Fibroblast of lung (primary cell): ENCODE measurements at places on chromosomes 5 and 9. TPM values are rescaled to one million over a fixed set of nuclear protein-coding genes. Genes with fewer than 3 reads are reported as not detected.

Gene FREM1
- under 0.01 TPM in 2 replicates for total RNA-seq

Gene MAP1B
- 44.9 and 83.4 TPM in 2 replicates for total RNA-seq

Gene PLPPR1
- not detected in 2 replicates for total RNA-seq

DNA sequence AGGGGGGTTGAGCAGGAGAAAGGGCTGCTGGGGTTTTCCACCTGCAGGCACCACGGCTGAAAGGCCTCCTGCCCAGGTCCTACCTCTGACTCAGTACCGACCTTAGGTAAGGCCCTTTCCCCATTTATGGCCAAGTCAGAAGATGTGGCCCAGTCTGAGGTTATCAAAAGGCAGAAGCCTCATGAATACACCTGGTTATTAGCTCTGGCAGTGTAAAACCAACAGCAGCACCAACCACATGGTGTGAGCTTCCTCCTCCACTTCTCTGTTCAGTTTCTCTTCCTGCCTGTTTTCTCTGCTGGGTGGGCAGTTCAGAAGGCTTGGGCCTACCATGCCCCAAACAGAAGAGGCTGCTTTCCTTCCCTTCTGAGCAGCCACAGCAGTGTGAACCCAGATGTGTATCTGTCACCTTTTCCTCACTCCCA is 86.9 kb downstream of the UGCG start:
- DNase-seq, result no peak

Gene TLX3
- total RNA-seq, result not detected in 2 replicates

GRCh38 chr5:14552017-14552416 is 29.6 kb upstream of the OTULINL start:
- DNase-seq, result no peak

GRCh38 chr9:121721770-121722169 is 70.3 kb downstream of the DAB2IP start:
- no peak for DNase-seq

Gene BAAT
- total RNA-seq, result not detected in 2 replicates

Gene MCTP1
- total RNA-seq, result 3.6 and 7.9 TPM in 2 replicates

DNA sequence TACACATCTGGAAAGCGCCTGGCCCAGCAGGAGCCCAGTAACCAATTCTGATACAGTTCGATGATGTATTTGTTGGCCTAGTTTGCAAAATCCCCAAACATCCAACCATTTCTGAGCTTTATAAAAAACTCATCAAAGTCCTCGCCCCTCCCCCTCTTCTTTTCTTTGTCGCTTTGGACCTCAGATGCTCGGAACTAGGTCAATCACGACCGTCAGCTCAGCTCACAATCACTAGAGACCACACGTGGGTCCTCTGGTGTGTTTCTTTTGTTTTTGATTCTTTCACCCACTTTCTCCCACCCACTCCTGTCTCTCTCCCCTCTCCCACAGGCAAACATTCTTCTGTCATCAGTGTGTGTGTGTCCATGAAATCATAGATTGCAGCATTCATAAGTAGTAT is 26.7 kb upstream of the ZBTB43 start:
- no peak for DNase-seq

DNA sequence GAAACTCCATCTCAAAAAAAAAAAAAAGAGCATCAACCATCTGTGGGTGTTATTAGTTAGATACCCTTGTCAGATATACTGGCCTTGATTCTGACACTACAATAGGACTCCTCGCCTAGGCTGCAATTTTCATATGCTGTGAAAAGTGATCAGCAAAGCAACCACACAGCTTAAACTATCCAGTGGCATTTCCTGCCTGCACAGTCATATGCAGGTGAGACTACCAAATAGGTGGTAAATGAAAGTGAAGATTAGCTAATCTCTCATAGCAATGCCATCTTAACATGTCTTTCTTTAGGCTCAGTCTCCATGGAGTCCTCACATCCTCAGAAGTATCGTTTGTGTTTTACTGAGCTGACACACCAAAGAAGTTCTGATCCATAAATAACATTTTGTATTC is 40.8 kb downstream of the GRAMD2B start:
- DNase-seq, result no peak

Gene ZNF483
- total RNA-seq, result 1.5 and 4.3 TPM in 2 replicates

DNA sequence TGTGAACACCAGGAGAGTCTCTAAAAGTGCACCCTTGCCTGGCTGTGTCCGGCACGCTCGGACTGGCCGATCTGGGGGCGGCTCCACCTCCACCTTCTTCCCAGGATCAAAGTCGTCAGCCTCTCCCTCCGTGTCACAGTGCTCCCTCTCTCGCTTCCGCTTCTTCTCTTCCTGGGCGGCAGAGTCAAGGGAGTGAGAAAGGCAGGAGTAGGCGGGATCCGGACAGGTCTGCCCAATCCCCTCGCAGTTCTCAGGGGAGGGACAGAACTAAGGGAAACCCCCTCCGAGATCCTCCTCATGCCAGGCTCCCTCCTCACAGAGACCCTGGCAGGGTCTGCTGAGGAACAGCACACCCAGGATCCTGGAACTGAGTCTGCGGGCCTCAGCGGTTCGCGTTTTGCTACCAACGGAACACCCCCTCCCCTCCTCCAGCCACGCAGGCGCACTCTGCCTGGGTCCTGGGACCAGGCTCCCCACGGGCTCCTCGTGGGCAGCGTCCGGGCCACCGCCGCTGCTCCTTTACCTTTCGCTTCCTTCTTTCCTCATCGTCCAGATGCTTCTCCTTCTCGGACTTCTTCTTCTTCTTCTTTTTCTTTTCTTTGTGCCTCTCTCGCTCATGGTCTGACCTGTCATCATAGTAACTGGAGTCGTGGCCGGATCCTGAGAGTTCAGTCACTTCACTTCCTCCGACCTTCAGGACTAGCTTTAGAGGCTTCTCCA is 1.3 kb downstream of the BRD9 start:
- no peak for DNase-seq

Gene ADAMTS16
- under 0.01 and 0.17 TPM in 2 replicates for total RNA-seq

DNA sequence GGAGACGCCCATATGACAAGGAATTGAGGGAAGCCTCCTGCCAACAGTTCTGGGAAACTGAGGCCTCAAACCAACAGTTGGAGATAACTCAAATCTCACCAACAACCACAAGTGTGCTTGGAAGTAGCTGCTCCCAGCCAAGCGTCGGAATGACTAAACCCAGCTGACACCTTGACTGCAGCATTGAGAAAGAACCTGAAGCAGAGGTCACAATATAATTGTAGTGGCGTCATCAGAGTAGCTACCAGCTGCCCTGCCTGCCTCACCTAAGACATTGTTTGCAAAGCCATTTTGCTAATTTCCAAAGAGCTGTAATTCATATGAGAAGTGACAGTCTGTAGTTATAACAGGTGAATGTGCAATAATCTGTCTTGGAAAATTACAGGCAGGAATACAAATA is 40.8 kb upstream of the ANKRD31 start:
- no peak for DNase-seq

- peak; percentile 24 for DNase-seq
Observed at GRCh38 chr5:57538341-57538955, 55.8 kb upstream of the ACTBL2 start.

GRCh38 chr9:79684711-79685575 is 113.2 kb downstream of the TLE4 start:
- DNase-seq, result peak; percentile 11

Gene GPR151
- total RNA-seq, result not detected in 2 replicates

DNA sequence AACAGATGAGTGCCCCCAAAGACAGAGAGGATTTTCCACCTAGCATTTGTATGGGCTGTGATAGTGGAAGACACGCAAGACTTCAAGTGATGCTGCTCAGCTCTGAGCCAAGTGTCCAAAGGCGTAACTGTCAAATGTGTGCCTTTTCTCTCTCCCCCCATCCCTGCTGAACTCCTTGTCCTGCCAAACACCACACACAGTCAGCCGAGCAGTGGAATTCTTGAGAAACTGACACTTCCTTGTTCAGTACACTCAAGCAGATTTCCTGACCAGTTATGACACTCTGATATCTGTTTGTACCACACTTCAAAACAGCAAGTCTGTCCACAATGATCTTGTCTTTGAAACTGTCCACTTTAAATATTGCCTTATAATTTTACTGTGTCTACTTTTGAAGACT is 166.4 kb downstream of the PIK3R1 start:
- no peak for DNase-seq

Gene FIBCD1
- total RNA-seq, result 7.3 and 9.8 TPM in 2 replicates

DNA sequence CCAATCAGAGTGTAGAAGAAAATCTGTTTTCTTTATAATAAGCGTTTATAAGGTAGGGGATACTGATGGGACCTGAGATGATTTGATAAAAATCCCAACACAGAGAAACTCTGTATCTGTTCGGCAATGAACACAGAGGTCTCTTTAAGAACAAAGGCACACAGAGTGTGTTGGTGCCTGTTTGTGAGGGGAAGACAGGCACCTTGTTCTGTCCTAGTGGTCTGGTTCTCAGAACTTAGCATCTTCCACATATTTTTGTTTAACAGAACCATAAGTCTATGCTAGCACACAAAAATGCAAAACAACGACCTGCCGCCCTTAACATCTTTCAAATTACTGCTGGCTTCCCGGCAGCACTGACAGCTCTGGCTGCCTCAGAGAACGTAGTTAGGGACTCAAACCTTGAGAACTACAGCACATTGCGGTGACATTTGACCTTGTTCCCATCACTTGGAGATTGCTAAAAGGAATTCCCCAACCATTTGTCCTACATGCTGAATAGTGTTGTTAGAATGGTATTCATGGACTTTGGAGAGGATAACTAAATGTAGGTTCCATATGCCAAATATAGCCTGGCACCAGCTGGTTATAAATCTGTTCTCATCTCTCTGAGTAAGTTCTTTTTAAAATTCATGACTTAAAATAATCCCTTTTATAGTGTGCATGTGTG is 871.7 kb upstream of the TYRP1 start:
- no peak for DNase-seq

Gene DNAJC18
- total RNA-seq, result 12.6 and 13.6 TPM in 2 replicates

Gene PCDHGA4
- total RNA-seq, result 2.8 and 7.6 TPM in 2 replicates

- no peak for DNase-seq
Observed at GRCh38 chr5:167229751-167230150, 1061.7 kb upstream of the WWC1 start.

DNA sequence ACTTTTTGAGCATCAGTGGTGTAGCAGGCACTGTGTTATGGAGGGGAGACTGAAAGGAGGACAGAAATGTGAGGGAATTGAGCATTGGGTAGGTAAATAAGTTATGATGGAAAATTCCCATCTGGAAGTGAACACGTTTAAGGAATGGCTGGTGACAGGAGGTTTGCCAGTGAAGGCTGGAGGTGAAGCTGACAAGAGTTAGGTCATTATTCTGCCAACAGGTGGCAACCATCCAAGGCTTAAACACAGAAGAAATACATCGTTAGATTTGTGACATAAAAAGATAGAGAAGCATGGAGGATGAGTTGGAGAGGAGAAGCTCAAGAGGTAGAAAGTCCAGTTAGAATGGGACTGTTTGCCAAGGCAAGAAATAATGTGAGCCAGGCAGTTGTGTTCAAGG is 455.3 kb upstream of the SGCD start:
- DNase-seq, result no peak

DNA sequence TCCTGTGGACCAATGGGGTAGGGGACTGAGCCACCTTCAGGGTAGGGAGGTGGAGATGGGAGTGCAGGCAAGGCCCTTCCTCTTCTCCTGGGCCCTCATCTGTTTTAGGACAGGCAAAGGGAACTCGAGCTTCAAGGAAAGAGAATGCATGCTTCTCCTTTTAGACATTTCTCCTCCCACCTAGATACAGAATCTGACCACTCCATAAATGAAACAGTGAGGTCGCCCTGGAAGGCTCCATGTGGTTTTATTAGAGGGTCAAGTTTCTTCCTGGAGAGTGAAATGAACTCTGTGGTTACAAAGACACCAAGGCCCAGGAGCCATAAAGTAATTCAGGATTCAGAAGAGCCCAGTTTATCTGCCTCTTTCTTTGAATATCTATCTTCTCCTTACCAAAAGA is 14.9 kb downstream of the LHFPL2 start:
- peak; percentile 80 for DNase-seq

- DNase-seq, result no peak
Observed at GRCh38 chr5:5418764-5419163, 3.7 kb upstream of the ICE1 start.

DNA sequence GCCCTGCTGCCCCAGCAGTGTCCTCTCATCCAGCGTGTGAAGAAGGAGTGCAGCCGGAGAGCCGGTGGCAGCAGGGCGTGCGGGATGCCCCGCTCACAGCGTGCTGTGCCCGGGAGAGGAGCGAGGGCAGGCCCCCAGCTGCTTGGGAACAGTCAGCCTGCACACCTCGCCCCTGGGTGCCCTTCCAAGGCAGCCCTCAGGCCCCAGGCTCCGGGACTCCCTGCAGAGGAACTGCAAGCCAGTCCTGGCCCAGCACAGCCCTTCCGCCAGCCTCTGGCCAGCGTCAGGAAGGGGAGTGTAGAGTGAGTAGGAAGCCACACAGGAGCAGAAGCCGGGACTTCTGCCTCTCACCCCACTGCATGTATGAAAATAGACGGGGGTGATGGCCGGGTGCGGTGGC is 43.5 kb downstream of the ADAMTS2 start:
- DNase-seq, result no peak

GRCh38 chr5:83126501-83126900 is 49.2 kb downstream of the XRCC4 start:
- no peak for DNase-seq

Gene RNF208
- total RNA-seq, result 0.26 and 0.33 TPM in 2 replicates

DNA sequence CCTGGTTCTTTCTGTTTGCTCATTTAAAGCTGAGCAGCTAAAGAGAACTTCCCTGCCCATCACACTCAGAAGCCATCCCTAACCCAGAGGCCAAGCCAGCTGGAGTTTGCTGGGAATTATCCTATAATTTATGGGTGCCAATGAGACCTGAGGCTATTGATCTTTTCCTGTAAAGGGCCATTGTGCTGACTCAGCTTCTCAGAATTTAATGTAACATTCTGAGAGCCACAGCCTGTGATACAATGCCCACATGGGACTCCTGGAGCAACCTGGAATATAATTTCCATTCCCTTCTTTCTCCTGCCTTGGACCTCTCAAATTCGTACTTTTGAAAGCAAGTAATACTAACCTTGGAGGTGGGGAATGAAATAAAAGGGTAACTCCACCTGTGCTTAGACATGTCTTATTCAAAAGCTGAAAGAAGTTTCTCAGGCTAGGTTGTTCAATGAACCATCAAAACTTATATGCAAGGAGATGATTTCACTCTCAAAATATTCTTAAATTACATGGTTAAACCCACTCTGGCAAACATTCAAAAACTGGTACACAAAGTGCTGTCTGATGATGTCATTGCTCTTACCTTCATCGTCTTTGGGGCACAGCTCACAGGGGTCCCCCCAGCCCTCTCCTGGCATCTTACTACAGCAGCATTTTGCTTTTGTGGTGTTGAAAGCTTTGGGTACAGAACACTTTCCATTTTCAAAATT is 206.7 kb downstream of the SLC12A2 start:
- no peak for DNase-seq

- DNase-seq, result peak; percentile 76
Observed at GRCh38 chr9:5002811-5003210, 17.7 kb downstream of the JAK2 start.

DNA sequence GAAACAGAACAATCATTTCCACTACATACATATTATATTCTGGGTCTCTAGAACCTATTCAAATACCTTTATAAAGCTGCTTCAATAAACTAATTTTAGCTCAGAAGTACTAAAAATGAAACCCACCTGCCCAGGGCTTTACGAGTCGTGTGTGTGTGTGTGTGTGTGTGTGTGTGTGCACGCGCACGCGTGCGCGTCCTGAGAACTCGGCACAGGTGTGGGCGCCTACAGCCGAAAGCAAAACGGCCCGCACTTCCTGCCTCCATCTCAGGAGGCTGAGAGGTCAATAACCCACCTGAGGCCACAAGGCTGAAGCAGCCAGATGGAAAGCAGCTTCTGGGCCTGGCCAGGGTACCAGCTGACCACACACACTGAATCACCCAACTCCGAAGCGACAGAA is 3.0 kb downstream of the CLPTM1L start:
- DNase-seq, result no peak
